ENCODE measurements at places on chromosomes 6 and 20.

GRCh38 chr20:54134445-54135220 lies 39.2 kb downstream of the CYP24A1 start:
- no peak for DNase-seq

DNA sequence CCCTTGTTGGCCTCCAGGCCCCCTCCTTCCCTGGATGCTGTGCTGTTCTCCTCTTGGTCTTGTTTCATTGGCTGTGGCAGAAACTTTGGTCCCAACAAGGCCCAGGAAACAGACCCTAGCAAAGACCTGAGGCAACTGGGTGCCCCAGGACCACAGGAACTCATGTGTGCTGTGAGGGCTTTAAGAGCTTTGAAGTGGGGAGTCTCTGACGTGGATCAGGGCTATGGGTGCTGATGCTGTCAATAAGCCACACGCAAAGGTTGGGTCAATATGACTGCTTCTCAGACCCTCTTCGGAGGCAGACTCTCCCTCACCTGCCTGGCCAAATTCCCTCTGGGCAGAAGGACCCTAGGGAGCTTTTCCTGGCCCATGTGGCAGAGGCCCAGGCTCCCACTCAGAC lies 91.5 kb upstream of the MLN start:
- no peak for DNase-seq

DNA sequence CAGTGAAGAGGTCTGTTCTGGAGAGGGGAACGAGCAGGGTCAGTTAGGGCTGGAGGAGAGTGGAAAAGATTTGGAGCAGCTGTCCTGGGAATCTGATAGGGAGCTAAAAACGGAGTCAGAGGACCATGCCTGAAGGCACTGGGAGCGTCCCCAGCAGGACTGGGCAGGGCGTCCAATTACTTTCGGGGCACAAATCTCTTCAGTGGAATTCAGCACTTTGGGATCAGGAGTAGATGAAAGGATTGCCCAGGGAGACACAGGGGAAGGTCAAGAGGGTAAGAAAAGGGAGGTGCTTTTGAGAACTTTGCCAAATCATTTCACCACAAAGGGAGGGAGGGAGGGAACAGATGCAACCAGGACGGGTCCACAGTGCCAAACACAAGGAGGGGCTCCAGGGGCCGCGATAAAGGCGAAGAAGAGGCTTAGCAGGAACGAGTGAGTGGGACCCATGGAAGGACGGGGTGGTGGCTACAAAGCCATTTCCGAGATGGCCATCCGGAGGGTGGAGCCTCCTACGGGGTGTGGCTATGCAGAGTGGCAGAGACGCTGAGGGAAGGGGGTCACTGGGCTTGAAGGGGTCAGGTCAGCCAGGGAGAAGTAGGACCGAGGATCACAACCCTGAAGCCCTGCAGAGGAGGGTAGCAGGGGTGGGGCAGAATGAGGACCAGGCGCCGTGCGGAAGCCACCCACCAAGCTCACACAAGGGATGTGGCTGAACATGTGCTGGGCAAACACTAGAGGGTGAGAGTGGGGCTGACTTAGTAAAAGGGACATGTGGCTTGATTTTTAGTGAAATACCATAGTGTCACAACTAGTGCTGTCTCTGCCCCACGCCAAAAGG lies 180.0 kb upstream of the RREB1 start:
- DNase-seq: no peak

DNA sequence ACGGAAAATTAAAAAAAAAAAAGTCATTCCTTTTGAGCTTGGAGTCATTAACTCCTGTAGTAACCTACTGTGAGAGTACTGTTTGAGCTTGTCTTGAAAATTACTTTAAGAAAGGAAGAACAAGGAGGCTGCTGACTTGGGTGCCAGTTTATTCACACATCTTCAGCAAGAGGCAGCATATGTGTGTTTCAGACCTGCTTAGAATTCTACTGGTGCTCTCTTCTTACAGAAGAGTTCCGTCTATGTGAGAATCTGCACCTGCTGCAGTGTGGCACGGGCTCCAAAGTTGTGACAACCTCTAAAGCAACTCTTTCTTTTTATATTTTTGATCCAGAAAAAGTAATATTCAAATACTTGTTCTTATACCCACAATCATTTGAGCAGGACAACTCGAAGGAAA lies 117.4 kb upstream of the SOX4 start:
- no peak for DNase-seq

GRCh38 chr6:165615636-165616035 lies 47.4 kb downstream of the PDE10A start:
- no peak for DNase-seq

DNA sequence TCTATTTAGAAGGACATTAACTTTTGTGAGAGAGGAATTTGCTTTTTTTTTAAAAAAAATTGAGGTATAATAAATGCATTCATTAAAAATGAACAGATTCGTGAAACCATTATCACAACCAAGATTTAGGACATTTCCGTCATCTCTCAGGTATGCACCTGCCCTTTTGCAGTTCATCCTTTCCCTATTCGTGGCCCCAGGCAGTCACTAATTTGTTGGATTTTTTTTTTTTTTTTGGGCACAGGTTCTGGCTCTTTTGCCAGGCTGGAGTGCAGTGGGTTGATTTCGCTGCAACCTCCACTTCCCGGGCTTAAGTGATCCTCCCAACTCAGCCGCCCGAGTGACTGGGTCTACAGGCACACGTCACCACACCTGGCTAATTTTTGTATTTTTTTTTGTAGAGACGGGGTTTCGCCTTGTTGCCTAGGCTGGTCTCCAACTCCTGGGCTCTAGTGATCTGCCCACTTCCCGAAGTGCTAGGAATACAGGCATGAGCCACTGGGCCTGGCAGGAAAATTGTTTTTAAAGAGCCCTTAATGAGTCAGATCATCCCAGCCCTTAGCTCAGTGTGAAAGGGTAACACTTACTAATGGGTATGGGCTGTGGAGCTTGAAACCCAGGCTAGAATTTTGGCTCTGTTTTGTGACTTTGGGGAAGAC lies 9.2 kb downstream of the PHF3 start:
- no peak for DNase-seq

DNA sequence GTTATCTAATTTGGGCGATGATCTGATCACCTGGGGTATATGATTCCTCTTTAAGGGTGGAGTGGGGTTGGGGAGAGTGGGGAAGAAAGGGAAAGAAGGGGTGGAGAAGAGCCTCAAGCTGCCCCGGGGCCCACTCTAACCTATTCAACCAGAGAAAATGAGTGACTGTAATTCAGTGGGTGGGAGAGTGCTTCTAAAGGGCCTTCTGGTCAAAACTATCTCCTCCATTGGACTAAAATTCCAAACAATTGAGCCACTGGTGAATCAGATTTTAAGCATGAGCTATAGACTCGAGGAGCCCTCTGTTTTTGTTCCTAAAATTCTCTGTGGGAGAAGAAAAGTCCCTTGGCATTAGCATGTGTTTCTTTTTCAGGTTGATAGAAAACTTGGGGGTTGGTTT lies 296.8 kb downstream of the CLIC5 start:
- DNase-seq: no peak

- no peak for DNase-seq
Measured at GRCh38 chr6:3843379-3844096, 5.6 kb upstream of the FAM50B start.

DNA sequence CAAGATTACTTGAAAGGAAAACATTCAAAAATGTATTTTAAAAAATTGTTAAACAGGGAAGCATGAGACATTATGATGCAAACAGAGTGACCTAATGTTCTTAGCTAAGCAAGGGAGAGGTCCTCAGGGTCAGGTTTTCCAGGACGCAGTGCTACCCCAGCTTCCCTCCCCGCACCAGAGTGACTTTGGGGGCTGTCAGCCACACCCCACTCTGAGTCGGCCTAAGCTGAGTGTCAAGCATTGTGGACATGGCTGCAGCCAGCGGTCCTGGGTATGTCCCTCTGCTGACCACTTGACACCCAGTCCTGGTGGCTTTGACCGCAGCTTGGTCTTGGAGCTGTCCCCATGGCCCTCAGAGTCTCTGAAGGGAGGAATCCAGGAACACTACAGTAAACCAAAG lies 54.9 kb upstream of the CD93 start:
- no peak for DNase-seq

- DNase-seq: no peak
Measured at GRCh38 chr6:104506429-104506828, 353.3 kb downstream of the HACE1 start.

GRCh38 chr20:63685269-63686026 lies 11.0 kb upstream of the TNFRSF6B start:
- no peak for DNase-seq

GRCh38 chr6:148884461-148884860 lies 137.6 kb downstream of the UST start:
- no peak for DNase-seq

DNA sequence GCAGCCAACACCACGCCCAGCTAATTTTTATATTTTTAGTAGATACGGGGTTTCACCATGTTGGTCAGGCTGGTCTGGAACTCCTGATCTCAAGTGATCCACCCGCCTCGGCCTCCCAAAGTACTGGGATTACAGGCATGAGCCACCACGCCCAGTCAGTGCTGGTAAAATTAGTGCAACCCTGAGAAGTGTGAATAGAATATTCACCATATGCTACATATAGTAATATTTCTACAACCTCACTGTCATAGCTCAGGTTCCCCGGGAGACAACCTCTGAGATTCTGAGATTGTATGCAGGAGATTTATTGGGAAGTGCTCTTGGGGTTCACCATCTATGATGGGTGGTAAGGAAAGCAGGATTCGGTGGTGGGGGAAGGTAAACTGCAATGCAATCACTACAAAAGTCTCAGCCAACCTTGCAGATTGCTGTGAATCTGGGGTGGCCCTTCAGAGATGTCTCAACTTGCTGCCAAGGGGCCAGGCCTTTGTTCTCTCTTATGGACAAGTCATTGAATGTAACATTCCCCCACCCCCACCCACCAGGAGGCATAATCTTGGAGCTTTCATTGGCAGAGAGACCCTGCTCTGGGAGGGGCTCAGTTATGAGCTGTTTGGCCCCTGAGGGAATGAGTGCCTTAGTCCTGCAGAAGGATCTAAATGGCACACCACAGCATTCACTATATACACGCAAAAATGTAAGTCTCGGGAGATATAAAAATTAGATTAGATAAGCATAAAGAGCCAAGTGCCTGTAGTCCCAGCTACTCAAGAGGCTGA lies 34.0 kb upstream of the SEC63 start:
- DNase-seq: no peak

DNA sequence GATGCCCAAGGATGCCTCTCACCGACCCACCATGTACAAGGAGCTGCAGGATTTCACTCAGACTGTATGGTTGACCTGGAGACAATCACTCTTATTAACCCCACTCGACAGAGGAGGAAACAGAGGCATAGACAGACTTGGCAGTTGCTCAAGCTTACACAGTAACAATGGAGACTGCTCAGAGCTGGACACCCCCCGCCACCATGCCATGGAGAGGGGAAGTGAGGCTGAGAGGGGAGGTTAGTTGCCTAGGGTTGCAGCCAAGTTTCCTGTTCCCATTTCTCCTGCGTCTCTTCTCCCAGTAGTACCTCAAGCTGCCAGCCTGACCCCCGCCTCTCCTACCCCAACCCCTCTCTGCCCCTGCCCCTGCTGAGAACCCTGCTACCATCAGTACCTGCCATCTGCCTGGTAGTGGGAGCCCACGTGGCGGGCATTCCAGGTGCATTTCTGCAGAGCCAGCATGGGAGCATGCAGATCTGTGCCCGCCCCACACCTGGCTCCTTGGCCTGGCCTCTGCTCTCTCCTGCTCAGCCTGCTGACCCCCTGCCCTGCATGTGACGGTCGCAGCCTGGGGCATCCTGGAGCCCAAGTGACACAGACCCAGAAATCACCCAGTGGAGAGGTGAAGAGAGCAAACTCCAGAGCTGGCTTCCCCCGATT lies 157.7 kb downstream of the PREX1 start:
- no peak for DNase-seq

GRCh38 chr6:11586117-11586516 lies 48.6 kb downstream of the TMEM170B start:
- DNase-seq: no peak

- DNase-seq: no peak
Measured at GRCh38 chr6:91816335-91816734, 1229.5 kb upstream of the MAP3K7 start.

DNA sequence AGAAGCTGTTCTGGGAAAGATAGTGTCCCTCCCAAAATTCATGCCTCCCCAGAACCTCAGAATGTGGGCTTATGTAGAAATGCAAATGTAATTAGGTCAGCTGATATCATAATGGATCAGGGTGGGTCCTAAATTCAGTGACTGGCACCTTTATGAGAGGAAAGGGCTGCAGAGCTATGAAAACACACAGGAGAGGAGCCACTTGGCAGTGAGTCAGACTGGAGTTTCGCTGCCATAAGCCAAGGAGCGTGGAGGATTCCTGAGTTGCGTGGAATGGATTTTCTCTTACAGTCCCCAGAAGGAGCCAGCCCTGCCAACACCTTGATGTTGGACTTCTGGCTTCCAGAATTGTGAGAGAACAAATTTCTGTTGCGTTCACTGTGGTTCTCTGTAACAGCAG lies 249.8 kb upstream of the PMEPA1 start:
- DNase-seq: no peak

GRCh38 chr6:45569210-45569945 lies 191.6 kb upstream of the SUPT3H start:
- no peak for DNase-seq

GRCh38 chr20:853406-853996 lies 20.0 kb downstream of the FAM110A start:
- DNase-seq: no peak

GRCh38 chr20:45291526-45291925 lies 15.1 kb upstream of the RBPJL start:
- no peak for DNase-seq

GRCh38 chr6:154888421-154889295 lies 106.5 kb upstream of the TIAM2 start:
- no peak for DNase-seq

GRCh38 chr6:135274561-135275293 lies 93.6 kb downstream of the MYB start:
- DNase-seq: no peak

DNA sequence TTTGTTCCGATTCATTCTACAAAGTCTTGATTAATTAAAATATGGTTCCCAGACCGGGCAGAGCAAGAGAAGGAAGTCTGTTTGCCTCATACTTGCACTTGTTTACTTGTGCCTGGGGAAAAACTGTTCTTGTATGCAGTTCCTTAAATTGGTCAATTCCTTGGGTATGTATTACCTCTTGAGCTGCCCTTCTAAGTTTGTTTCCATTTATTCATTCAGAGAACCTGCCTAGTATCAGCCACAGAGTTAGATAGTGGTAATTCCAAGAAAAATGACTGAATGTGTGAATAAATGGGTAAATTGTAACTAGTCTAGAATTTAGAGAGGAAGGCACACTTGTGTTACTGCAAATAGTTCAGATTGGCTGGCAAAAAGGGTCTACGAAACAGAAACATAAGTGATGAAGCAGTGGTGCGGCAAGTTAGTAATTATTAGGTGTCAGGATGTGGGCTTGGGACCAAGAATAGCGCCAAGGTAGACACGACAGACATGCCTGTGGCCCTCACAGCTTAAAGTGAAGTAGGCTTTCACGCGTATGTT lies 525 bp upstream of the MAK start:
- DNase-seq: no peak

DNA sequence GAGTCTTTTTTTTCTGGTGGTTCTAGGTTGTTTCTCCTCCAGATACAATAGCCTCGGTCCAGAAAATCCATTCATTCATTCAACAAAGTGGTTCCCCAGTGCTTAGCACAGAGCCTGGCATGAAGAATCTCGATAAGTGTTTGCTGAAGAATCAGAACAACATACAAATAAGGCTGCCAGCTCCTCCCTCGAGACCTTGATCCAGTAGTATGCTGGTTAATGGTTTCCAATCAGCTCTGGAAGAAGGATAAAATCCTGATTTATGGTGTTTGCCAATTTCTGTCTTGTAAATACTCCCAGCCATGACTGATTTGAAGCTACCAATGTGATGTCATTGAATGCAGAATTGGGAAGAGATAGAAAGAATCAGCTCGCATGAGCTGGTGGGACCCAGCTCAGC lies 3.3 kb downstream of the HSPA12B start:
- DNase-seq: no peak

GRCh38 chr6:25816252-25816651 lies 15.6 kb downstream of the SLC17A1 start:
- no peak for DNase-seq

All from HuH-7 (cell line).